ENCODE measurements at places on chromosomes 16 and 17.

- no peak for DNase-seq
Observed at GRCh38 chr17:67725373-67725791, 7.6 kb downstream of the NOL11 start.

DNA sequence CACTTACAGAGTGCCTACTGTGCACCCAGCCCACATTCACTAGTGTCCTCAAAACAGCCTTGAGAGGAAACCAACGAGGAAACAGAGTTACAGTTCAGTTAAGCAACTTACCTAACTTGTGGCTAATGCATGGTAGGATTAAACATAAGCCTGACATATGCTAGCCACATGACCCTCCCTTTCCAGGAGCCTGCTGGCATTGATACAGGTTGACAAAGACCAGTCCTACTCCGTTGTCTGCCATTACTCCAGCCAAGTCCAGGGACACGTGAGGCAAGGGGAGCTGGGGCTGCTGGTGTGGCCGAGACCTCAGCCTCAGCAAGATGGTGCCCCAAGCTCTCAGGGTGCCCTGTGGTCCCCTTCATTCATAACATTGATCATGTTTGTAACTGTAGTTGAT, 37.9 kb downstream of the SNX20 start:
- DNase-seq: no peak

DNA sequence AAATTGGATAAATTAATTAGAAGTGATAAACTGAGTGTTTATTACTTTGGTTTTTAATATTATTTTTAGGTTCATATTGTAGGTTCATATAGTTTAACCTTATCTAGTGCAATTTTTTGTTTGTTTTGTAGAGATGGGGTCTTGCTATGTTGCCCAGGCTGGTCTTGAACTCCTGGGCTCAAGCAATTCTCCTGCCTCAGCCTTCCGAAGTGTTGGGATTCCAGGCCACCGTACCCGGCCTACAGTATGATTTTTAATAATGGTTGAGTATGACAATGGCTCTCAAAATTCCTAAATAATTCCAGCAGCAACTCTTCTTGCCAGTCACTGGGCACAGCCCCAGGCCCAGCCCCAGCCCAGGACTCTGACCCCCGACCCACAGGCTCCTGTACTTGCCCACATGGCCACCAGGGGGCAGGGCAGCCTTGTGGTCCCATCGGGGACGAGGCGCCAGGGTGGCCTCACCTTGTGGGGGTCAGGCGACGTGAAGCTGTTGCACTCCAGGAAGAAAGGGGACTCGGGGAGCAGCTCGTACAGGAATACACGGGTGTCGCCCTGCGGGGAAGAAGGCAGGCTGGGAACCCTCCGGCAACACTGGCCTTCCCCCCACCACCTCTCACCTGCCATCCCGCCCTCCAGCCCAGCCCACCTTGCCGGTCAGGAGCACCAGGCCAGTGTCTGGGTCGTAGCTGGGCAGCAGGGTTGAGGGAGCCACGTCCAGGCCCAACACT, 7.9 kb upstream of the PAM16 start:
- peak; percentile 63 for DNase-seq

- no peak for DNase-seq
Observed at GRCh38 chr16:86733546-86734254, 155.4 kb downstream of the FOXL1 start.

- no peak for DNase-seq
Observed at GRCh38 chr16:84138824-84139627, 6.0 kb downstream of the HSDL1 start.

GRCh38 chr17:76240461-76241203, at the start of gene RNF157:
RNF157 (minus strand) TSS chr17:76240493; CDS start chr17:76240240, 253 bp downstream.
- DNase-seq: no peak

DNA sequence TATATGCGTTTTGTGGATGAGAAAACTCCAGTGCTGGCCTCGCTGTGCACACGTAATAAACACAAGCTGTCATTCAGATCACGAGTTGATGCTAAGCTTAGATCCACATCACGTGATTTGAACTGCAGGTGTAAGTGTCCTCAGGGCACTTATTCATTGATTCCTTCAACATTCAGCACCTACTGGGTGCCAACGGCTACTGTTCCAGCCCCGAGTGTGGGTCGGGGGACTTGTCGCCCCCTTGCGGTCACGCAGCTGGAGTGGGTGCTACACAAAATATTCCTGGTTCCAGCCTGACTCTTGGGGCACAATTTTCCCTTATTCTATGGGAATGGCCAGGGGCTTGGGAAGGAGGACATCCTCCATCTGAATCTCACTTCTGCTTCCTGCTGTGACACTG, 29.9 kb upstream of the GINS2 start:
- DNase-seq: no peak

DNA sequence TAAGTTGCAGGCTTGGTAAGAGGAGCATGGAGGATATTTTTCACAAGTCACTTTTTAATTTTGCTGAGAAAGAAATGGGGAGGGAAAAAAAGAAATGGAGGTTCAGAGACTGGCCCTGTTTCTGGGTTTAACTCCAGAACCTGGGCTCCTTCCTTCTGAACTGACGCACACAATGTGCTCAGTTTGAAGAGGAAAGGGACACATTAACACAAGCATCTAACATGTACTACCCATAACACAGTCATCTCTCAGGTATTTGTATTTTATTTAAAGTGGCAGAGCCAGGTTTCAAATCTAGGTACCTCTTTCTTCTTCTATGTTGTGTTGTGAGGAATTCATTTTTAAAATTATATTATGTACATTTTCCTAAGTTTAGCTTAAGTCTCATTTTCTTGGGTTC, 5.3 kb upstream of the TMEM100 start:
- DNase-seq: no peak

DNA sequence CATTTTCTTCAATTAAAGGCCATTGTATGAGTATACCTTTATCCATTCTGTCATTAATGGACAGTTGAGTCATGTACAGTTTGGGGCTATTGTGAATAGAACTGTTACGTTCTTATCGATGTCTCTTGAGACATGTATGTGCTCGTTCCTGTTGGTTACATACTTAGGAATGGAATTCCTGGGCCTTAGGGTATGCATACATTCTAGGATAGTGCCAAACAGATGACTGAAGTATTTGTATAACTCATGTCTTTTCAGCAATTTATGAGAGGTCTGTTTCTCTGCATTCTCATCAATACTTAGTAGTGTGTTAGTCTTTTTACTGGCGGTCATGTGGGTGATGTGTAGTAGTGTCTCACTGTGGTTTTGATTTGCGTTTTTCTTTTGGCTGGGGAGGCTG, 81.2 kb downstream of the USP22 start:
- DNase-seq: no peak

DNA sequence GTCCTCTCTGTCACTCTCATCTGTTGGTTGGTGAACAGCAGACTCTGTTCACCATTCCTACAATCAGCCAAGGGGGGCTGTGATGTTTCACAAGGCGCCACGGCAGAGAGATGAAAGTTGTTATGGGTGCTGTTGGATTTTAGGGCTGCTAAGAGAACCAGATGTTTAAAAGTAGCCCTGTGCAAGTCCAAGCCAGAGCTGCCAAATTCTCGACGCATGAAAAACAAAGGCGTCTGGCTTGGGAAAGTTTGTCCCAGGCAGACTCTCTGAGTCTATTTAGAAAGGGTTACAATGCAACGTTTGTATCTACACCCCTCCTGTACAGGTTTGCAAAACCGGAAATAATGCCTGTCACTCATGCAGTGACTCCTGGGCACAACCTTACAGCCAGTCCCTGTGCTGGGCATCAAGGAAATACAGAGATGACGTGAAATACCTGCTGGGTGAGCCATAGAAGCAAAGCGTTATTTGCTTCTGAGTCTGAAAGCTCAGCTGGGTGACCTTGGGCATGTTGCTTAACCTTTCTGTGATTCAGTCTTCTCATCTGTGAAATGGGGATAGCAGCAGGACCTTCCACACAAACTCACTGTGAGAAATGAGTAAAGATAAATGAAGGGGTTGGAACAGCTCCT, 74.8 kb downstream of the XYLT1 start:
- DNase-seq: no peak

- no peak for DNase-seq
Observed at GRCh38 chr16:53792161-53792951, 88.4 kb downstream of the FTO start.

- no peak for DNase-seq
Observed at GRCh38 chr17:38671939-38672720, 2.6 kb downstream of the EPOP start.

- no peak for DNase-seq
Observed at GRCh38 chr17:64282753-64283080, 19.7 kb upstream of the TEX2 start.

DNA sequence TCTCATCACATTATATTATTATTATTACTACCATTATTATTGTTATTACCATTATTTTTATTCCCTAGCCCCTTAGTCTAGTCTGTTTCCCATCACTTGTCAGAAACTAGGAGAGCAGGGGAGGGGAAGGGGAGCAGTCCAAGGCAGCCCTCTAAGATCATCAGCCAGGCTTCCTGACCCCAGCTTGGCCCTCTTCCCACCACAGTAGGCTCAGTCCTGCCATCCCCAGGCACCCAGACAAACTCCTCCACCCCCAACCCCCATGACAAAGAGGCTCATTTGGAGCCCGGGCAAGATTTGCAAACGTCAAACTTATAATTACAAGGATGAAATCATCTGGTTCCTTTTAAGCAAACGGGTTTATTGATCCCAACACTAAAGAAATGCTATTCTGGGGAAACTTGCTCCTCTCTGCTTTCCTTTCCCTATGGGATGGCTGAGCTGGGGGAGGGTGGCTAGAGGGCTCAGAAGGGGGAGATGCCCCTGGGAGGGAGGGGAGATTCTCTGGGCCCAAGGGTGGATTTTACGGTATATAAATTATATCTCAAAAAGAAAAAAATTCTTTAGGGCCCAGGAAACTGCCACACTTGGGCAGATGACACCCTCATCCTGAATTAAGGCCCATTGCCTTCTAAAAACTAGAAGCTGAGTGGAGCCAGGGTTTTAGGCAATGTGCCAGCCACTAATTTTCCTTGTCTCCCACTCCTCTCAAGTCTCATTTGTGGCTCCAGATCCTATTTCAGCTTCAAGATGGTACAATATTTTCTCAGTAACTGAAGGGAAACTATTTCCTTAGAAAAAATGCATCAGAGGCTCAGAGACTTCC, 4.4 kb upstream of the CBFB start:
- no peak for DNase-seq

GRCh38 chr16:24845726-24846547, at the start of gene SLC5A11:
SLC5A11 (plus strand) TSS chr16:24845963; CDS start chr16:24858644, 12,681 bp downstream.
- no peak for DNase-seq

- no peak for DNase-seq
Observed at GRCh38 chr16:4461250-4462085, 13.0 kb downstream of the NMRAL1 start.

DNA sequence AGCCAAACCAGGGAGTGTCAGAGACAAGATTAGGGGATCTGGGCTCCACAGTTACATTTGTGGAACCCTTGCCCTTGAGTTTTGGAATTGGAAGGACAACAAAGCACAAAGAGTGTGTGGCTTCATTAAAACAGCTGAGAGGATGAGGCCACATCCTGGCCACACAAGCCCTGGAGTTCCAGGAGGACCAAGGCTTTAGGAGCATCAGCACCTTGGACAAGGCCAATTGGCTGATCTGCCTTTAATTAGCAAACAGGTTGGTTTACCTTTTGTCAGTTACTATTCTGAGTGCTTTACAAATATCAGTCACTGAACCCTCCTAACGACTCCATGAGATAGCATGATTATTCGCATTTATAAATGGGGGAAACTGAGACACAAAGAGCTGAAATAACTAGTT, 54.7 kb downstream of the SLC6A2 start:
- no peak for DNase-seq

DNA sequence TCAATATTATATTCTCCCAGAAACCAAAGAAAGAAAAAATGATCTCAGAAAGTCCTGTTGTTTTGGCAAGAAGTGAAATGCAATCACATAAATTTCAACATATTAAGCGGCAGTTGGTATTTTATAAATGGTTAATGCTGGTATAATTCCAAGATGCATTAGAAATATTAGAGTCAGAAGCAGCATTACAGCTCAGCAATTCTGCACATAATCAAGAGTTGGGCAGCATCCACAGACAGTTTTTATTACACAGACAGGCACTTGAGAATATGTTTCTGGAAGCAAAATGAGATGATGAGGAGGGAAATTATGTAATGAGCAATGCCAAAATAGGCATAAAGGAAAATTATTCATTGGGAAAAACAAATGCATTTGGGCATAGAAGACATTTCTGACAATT, 148.1 kb downstream of the KCNJ2 start:
- no peak for DNase-seq

DNA sequence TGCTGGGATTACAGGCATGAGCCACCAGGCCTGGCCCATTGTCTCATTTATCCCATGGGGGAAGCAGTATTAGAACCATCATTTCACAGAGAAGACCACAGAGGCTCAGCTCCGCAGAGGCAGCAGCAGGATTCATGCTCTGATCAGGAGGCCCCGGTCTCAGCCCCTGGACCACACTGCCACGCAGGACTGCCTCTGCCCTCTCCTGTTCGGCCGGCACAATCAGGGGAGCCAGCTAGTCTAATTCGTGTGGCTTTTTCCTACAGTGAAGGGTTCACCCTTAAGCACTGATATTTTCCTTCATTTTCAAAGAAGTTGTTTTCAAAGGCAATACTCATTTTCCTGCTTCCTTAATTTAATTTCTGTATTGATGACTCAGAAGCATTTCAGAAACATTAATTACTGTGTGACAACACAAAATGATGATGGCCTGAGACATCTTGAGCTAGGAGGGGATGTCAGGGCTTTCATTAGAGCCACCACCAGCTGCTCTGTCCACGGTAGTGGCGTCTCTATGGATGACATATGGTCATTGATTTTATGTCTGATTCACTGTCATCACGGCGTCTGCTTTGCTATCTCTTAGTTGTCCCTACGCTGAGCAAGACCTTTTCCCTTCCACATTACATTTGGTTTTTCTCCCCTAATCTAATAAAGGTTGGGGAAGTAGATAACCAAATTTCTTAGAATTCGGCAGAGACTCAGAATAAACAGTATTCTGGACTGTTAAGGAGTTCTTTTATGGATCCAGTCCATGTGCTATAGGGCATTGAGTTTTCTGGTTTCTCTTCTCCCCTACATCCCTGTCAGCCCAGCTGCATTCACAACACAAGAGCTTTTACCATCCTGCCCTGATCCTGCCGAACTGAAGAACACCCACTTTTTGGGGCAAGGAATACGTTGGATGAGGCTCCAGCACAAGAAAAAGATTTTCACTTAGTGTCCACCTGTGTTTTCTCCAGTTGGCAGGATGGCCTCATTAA, 314.0 kb downstream of the SLC39A11 start:
- no peak for DNase-seq

DNA sequence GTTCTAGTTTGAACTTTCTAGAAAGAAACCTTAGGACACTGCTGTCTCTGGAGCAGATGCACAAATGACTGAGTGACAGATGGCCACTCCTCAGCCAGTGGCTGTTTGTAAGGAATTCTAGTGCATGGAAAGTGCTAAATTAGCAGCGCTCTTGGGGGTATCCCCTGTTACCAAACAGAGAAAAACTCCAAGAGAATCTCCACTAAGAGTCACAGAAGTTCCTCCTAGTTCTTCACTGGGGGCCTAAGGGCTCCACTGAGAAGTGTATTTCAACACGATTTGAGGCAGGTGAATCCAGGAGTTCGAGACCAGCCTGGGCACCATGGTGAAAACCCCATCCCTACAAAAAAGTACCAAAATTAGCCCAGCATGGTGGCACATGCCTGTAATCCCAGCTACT, 18.1 kb upstream of the IRF8 start:
- DNase-seq: no peak
